ENCODE measurements at places on chromosomes 2 and 18.

- no peak for DNase-seq
Observed at GRCh38 chr2:188569431-188570165, 277.9 kb downstream of the GULP1 start.

GRCh38 chr18:74264303-74265020 lies 27.3 kb downstream of the CYB5A start:
- DNase-seq = peak; percentile 37

DNA sequence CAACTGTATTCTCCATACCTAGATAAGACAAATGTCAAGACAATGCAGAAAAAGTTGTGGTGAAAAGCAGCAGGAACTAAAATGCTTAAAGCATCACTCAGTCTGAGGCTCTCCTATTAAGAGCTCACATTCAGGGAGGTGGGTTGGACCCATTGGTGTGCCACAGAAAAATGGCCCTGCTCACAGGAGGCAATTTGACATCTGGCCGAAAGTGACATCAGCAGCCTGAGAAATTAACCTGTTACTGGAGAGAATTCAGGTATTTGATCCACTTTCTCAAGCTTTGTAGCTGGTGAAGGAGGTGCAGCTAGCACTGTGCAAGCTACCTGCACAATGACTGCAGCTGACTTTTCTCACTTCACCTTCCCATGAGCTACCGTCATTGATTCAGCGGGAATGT lies 86.0 kb downstream of the TMEM247 start:
- no peak for DNase-seq

- DNase-seq = no peak
Observed at GRCh38 chr2:215615803-215616174, 179.9 kb upstream of the FN1 start.

Data from stimulated activated CD4-positive, alpha-beta T cell treated with anti-CD3 and anti-CD28 coated beads, Interleukin-1b, Interleukin-23, amount 100 ng/mL, for 48 hours (primary cell).